ENCODE measurements at places on chromosomes 1 and 21.

- DNase-seq: no peak
Measured at GRCh38 chr1:167342846-167343245, 122.2 kb downstream of the POU2F1 start.

- DNase-seq: no peak
Measured at GRCh38 chr21:26597981-26598380, 24.9 kb upstream of the CYYR1 start.

- DNase-seq: no peak
Measured at GRCh38 chr1:1034439-1034781, 14.5 kb downstream of the AGRN start.

DNA sequence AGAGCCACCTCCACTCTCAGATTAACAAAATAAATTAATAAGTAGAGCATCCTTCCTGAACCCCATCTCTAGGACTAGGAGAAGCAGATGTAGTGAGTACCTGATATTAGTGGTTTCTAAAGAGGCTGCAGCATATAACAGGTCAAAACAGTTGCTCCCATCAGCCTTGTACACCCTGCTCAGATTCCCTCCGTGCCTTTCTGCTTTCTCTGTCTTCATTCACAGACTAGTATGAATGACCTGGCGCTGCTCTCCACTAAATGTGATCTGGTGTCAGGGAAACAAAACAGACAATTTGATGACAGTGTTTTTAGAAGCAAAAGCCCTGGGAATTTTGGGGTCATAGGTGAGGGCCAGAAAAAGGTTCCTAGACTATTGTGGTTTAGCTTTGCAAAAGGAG, 8.3 kb downstream of the SESN2 start:
- no peak for DNase-seq

DNA sequence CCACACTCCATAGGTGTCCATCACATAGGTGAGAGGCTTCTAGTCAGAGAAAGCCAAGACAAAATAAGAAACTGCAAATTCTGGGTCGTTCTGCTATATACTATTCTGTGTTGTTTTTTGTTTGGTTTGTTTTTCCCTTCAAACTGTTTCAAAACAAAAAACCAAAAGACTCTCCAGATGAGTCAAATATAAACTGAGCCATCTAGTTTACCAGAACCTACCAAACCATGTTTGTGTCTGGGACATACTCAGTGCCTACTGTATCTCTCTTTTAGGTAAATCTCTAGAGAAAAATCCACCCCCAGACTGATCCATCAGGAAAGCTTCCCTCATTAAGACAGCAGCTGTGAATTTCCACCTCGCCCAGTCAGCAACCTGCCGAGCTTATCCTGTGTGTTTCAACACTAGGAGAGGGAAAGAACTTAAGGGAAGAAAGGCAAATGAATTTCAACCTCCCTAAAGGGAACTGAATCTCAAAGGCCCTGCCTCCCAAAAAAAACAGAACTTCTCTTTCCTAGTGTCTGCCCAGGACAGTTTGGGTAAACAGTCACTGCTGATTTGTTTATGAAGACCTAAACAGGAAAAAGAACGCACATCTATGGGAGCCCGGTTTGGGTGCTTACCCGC, 17.2 kb downstream of the PPT1 start:
- no peak for DNase-seq

- no peak for DNase-seq
Measured at GRCh38 chr1:17648457-17649145, 106.5 kb upstream of the ACTL8 start.

GRCh38 chr1:235938709-235939479, 72.2 kb upstream of the LYST start:
- peak; percentile 12 for DNase-seq

- DNase-seq: no peak
Measured at GRCh38 chr1:30487042-30487441, 236.3 kb downstream of the MATN1 start.

DNA sequence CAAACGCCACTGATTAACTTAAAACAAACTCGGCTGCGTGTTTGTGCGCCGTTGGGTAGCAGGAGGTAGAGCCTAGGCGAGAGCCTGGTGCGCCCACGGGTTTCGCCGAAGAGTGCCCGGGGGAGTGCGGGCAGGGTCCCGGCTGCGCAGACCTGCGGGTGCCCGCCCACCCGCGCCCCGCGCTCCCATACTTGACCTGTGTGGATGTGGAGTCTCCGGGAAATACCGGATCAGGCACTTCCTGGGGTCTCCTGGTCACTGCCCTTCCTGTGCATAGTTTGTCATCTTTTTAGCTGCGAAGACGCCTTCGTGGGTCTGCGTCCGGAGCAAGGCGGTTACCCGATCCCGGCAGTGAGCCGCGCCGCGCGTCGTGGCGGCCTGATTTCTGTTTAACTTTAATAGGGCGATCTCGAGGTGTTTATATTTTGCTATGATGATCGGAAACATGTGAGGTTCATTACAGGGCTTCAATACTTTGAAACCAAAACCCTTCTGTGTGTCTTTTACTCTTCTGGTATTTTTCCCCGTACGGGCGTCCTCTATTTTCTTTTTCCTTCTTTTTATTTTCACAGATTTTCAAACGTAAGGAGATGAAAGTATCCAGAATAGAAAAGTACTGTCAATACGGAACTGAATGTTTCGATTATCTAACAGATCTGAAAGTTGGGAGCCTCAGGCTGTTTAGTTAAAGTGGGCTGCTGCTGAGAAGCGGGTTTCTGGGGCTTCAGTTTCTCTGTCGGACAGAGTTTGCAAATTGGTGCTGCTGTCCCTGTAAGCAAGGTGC, 15.2 kb downstream of the NR5A2 start:
- no peak for DNase-seq

- no peak for DNase-seq
Measured at GRCh38 chr1:209583408-209583807, at the start of gene CAMK1G. TSS of gene CAMK1G (plus strand) at chr1:209583714. CDS start at chr1:209594984, 11,270 bp downstream.

GRCh38 chr1:94961582-94961981, 34.7 kb upstream of the CNN3 start:
- DNase-seq: no peak
